ENCODE measurements at places on chromosomes 1 and 21.

DNA sequence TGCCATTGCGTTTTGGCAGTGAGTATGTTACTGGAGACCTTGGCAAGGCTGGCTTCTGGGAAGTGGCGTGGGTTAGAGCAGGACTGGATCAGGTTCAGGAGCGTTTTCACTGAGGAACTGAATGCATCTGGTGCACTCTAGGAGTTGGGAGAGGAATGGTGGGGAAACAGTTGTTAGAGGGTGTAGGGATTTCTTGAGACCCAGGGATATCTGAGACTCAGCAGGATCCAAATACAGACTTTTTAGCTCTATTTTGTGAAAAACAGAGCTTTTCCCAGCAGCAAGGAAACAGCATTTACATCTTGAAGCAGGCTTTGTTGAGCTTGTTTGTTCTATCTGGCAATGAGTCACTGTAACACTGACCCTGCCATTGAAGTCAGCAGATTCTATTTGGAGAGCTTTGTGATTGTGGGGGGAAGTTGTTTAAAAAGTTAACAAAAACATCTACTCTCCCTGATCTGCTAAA, 56.9 kb upstream of the NRIP1 start:
- no peak for DNase-seq

DNA sequence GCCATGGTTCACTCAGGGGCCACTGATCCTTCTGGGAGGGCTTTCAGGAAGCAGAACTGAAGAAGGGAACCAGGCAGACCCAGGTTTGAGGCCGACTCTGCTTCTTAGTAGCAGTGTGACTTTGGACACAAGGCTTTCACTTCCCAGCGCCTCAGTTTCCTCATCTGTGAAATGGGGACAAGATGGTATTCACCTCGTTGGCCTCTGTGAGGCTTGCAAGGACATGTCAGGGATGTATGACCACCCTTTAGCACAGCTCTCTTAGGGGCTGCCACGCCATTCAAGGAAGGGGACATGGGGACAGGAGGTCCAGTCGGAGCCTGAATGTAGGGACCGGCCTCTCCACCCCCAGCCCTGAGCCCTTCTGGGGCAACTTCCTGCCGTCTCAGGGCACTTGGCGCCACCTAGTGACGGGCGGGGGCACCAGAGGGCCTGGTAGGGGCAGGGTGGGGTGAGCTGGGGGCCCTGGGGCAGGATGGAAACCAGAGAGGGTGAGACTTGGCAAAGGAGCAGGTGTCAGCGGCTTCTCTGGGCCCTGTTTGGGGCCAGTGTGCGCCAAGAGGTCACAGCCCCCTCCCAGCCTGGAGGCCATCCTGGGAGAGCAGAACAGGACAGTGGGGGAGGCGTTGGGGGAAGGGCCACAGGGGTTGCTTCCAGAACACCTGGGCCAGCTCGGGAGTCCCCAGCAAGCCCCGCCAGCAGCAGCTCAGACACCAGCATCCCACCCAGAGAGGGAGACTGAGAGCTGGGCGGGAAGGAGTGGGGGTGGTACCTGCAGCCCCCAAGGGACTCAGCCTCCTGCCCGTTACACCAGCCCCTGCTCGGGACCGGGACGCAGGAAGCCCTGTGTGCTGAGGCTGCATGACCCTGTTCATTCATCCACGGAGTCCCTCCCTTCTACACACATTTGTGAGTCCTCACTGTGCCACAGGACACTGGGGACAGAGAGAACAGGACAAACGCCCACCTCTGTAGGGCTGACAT, 102.5 kb upstream of the TARDBP start:
- peak; percentile 90 for DNase-seq

GRCh38 chr1:154819628-154820590, 50.2 kb downstream of the KCNN3 start:
- DNase-seq: no peak

- no peak for DNase-seq
These were observed 301.1 kb upstream of the NRIP1 start for GRCh38 chr21:15365751-15366392.

DNA sequence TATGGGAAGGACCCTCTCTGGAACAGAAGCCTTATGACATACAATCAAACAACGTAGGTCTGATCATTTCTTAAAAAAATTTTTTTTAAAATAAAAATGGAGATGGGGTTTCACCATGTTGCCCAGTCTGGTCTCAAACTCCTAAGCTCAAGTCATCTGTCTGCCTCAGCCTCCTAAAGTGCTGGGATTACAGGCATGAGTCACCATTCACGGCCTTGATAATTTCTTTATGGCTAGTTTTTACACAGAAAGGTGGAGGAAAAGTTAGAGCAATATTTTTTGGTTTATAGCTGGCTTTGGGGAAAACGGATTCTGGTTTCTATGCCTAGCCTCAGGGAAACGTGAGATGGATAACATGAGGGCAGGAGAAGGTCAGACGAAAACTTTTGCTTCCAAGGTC, 70.0 kb upstream of the B3GALT5 start:
- DNase-seq: no peak

GRCh38 chr1:246608616-246609376, 42.5 kb downstream of the CNST start:
- DNase-seq: no peak

GRCh38 chr21:44477131-44477530, 21.8 kb downstream of the LRRC3 start:
- no peak for DNase-seq

GRCh38 chr21:29704719-29705118, 235.1 kb downstream of the GRIK1 start:
- DNase-seq: no peak

DNA sequence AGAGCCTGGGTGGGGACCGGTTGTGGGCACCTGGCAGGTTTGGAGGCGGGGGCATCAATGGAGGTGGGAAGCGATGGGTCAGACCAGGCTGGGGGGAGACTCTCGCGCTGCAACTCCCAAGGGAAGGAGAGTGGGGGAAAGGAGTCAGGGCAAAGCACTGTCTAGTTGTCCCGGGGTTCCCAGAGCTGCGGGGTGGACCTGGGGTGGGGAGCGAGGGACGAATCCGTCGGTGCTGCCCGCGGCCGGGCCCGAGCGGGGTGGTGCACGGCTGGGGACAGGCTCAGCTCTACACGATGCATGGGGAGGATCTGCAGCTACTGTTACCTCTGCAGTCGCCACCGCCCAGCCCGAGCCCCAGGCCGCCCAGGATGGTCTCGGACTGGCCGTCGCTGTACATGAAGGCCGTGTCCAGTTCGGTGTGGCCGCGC, 427 bp downstream of the AKR7A2 start:
- DNase-seq: no peak

- no peak for DNase-seq
These were observed 382.9 kb upstream of the B3GALT2 start for GRCh38 chr1:193569096-193569982.

DNA sequence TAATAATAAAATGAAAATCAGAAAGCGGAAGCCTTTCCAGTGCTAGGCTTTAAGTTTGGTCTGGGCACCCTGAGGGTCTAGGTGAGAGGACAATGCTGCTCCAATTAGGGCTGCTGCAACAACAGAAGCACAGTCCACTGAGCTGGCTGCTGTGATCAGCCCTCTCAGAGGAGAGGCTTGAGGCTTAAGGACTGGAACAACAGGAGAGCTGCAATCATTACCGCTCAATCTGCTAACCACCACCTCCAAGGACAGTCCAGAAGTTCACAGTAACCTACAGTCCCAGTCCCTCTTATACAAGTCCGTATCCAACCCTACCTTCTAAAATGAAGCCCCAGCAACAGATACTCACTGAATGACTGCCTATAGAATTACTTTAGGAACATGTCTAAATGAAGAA, 62.1 kb downstream of the USP24 start:
- DNase-seq: no peak

DNA sequence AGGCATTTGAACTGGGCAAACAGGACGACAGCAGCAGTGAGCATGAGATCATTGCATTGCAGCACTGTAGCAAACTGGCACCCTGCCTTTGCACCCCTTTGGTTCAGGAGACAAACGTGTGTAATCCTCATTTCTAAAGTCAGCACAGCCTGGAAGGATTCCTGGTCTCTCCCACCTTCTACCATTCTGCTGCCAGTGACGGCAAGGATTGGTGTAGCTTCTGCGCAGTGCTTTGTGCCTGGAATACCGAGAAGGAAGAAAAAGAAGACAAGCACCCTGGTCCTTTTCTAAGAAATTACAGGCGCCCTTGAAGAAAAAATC, 805.3 kb downstream of the USP25 start:
- no peak for DNase-seq

GRCh38 chr1:25246600-25247023, 642 bp downstream of the RSRP1 start:
- peak; percentile 78 for DNase-seq

DNA sequence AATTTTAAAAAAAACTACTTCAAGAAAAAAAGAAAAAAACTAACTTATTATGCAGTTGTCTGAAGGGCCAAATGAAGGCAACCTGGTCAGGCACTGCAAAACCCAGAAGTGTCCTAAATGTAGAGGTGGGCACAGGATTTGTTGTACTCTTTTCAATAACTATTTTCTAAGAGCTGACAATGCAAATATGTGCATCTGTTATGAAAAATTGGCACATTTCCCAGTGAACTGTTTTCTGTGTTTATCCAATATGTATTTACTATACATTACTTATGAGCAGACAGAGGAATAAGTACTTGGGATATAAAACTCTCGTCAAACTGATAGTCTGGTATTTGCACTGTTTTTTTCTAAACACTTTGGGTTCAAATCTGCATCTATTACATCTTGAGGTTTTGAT, 188.0 kb upstream of the C21orf91 start:
- no peak for DNase-seq

DNA sequence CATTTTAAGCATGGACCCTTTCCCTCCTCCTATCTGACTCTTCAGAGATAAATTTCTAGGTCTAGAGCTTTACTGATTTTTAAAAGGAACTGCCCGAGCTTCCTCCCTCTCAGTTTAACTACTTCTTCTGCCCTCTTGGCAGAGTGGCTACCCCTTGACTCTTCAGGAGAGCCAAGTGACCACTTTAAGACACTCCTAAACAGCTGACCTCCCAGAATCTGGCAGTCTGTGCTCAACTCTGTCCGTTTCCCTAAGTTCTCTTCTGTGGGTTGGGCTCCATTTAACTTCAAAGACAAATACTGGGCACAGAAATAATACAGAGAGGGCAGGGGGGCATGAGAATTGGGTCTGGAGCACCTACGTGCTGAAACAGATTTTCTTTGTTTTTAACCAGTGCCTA, 196.3 kb upstream of the FOXD3 start:
- DNase-seq: no peak

DNA sequence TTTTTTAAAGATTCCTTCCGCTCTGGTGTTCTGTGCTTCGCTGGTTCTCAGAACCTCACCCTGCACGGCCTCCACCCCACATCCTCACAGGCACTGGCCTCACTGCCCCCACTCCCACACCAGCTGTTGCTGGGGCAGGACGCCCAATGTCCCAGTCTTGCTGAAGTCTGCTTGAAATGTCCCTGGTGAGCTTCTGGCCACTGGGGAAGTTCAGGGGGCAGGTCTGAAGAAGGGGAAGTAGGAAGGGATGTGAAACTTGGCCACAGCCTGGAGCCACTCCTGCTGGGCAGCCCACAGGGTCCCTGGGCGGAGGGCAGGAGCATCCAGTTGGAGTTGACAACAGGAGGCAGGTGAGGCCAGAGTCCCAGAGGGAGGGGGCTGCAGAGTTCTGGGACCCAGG, at the start of gene C1QA:
Gene C1QA (plus strand): TSS at position 276 of the 400 bp plus-strand sequence. CDS start 989 bp downstream, outside the sequence.
- no peak for DNase-seq

GRCh38 chr1:72830606-72831390, 548.5 kb upstream of the NEGR1 start:
- DNase-seq: no peak

DNA sequence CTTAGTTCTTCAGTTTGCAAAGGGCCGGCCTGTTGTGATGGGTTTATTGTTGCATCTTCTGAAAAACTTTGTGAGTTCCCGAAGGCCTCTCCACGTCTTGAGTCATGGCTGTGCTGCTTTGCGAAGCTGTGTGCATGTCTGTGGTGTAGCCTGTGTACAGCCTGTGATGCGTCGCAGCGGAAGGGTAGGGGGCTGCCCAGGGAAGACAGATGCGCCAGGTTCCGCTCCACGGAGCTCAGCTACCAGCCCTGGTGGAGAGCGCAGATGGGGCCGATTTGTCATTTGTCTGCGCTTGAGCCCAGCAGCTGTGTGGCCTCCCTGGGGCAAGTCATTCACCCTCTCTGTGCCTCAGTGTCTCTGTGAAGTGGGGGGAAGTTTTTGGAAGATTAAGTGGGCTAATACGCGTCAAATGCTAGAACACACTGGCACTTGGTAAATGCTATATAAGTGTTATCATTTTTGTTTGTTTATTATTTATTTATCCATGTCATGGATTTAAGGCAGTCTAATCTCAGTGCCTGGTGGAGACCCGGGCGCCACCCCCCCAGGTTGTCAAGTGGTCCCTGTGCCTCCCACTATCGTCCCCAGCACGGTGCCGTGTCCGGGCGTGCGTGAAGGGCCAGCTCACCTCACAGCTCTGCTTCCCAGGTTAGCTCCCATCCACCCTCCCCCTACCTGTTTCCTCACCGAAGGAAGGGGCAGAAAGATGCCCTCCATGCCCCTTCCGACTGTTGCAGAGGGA, 8.4 kb downstream of the PDE9A start:
- no peak for DNase-seq

DNA sequence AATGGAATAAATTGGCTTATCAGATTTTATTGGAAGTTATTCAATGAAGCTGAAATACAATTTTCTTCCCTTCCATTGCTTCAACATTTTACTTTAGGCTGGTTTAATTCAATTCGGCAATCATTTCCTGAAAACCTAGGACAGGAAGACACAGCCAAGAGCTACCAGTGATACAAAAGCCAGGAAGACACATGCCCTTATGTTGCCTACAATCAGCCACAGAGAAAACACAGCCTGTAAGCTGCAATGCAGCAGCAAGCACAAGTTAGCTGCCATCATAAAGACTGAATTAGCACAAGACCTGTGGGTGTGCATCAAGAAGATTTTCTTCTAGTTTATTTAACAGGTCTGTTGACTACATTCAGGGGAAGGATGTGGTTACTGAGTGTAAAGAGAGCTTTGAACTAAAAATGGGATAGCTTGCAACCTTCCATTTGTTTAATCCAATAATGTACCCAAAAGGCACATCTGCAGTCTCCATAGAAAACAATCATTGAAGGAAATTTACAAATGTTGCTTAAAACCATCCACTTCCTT, 193.8 kb downstream of the KCNH1 start:
- DNase-seq: no peak

GRCh38 chr1:57377339-57378139, 46.3 kb downstream of the DAB1 start:
- no peak for DNase-seq

GRCh38 chr1:184051138-184051484, 419 bp upstream of the TSEN15 start:
- no peak for DNase-seq

DNA sequence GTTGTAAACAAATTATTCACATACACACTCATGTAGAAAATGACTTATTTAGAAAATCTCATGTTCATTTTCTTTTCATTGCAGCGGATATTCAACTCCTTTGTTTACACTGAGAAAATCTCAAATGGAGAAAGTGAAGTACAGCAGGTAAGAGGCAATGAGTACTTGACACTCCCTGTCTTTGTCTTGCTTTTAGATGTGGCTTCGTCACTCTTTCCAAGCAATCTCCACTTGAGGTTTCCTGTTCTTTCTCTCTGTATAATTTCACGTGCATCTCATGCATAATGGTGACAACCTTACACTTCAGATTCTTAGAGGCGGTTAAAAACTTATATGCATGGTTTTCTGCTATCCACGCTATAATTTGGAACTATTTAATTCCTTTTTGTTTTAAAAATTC, 80.6 kb downstream of the CACHD1 start:
- DNase-seq: no peak

- DNase-seq: no peak
These were observed 6.2 kb downstream of the TRAF5 start for GRCh38 chr1:211332830-211333229.
